Stimulated activated CD4-positive, alpha-beta T cell treated with anti-CD3 and anti-CD28 coated beads, Interleukin-1b, Interleukin-23, amount 100 ng/mL, for 48 hours (primary cell): ENCODE measurements at places on chromosomes 1 and 21.

DNA sequence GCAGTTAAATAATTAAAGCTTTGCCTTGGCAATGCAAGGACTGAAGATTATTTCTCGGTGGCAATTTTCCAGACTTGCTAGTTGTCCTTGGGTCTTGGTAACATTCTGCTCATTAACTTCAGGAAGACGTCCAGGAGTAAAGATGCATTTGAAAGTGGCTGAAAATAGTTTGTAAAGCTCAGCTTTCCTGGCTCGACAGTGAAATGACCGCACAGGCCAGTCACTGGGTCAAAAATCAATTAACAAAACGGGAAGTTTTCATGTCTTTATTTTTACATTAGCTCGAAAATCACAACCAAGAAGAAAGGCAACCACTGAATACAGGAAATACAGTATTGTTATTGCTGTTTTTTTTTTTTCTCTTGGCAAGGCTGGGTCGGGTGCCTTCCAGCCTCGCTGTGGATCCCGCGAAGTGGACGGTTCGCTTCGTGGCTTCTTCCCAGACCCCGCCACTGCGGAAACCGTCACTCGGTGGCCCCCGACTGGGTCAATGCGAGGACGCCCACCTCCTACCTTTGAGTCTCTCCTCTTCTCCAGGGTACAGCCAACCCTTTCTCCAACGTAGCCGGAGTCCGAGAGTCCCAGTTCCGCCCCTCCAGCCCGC, 479 bp upstream of the SNX7 start:
- no peak for DNase-seq

- DNase-seq = no peak
Observed at GRCh38 chr1:24244519-24245268, 57.6 kb upstream of the IFNLR1 start.

GRCh38 chr1:241979071-241979470, 19.8 kb downstream of the MAP1LC3C start:
- no peak for DNase-seq

DNA sequence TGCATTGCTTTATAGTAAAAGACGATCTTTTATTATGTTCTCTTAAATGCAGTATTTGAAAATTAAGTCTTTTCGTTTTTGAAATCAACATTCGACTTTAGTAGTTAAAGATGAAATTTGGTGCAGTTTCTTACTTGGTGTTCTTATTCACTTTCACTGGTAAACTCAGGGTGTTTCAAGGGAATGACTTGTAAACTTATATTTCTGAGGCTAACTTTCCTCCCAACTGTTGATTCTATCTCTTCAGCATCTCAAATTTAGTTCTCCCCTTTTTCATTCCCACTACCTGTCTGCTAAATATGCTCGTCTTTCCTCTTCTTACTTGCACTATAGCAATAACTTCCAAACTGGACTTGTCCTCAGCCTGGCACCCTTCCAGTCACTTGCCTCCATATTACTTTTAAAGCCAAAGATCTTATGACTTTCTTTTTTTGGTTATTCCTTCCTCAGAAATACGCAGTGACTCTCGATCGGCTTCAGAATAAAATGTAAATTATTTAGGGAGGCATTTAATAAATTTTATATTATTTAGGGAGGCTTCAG, 988 bp downstream of the SLC35A3 start:
- DNase-seq = no peak

- no peak for DNase-seq
Observed at GRCh38 chr1:27713869-27714513, 11.8 kb upstream of the FAM76A start.

GRCh38 chr1:9807541-9807940, 16.2 kb downstream of the CLSTN1 start:
- no peak for DNase-seq

DNA sequence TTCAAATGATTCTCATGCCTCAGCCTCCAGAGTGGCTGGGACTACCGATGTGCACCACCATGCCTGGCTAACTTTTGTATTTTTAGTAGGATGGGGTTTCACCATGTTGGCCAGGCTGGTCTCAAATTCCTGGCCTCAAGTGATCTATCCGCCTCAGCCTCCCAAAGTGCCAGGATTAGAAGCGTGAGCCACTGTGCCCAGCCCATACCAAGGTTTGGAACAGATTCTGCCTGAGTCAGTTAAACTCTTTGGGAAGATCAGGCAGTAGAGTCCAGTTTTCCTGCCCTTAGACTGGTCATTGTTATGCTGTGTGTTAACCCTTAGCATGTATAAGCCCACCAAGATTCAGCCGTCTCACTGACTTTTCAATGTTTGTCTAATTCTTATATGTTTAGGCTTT, 48.3 kb upstream of the LYPLAL1 start:
- DNase-seq = no peak

- no peak for DNase-seq
Observed at GRCh38 chr1:70455291-70455690, 44.2 kb downstream of the CTH start.

DNA sequence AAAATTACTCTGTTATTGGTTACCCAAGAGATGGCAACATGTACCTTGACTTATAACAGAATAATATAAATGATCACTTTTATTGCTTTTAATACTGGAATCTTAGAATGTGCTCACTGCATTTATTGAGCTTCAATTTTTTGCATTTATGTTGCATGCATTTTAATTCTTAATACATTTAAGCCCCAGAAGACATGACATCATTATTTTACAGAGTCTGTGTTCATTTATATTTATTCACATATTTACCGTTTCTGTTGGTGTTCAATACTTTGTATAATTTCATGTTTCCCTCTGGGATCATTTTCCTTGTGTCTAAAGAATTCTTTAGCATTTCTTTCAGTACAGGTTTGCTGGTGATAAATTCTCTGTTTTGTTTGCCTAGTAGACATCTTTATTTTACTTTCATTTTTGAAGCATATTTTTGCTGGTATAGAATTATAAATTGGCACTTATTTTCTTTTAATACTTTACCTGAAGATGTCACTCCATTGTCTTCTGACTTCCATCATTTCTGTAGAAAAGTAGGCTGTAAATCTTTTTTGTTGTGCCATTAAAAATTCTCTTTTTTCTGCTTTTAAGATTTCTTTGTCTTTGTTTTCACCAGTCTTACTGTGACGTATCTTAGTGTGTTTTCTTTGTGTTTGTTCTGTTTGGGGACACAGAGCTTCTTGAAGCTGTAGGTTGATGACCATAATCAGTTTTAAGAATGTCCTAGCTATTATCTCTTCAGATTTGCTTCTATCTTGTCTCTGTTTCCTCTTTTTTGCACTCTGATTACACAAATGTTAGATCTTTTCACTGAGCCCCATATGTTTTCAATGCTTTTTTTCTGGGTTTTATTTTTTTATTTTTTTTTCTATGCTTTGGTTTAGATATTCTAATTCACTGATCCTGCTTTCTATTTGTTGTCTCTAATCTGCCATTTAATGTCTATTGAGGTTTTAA, 26.9 kb downstream of the DISP3 start:
- no peak for DNase-seq

- no peak for DNase-seq
Observed at GRCh38 chr1:232472485-232473041, 157.4 kb downstream of the SIPA1L2 start.

DNA sequence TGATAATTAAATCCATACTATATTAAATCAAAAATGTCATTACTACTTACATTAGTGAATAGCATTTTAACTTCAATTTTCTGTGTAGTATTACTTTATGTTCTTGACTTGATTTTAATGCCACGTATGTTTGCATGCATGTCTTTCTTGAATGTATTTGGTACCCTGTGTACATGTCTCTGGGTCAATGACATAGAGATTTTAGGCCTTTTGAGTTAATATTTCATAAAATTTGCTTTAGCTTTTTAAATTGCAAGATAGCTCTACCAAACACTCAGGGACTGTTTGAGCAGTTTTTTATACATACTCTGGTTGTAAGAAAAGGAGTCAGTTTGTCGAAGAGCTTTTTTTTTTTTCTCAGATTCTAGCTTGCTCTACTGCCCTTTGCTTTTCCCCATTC, 1.5 kb downstream of the MLLT11 start:
- no peak for DNase-seq
